ENCODE measurements at places on chromosomes 7 and 10.

DNA sequence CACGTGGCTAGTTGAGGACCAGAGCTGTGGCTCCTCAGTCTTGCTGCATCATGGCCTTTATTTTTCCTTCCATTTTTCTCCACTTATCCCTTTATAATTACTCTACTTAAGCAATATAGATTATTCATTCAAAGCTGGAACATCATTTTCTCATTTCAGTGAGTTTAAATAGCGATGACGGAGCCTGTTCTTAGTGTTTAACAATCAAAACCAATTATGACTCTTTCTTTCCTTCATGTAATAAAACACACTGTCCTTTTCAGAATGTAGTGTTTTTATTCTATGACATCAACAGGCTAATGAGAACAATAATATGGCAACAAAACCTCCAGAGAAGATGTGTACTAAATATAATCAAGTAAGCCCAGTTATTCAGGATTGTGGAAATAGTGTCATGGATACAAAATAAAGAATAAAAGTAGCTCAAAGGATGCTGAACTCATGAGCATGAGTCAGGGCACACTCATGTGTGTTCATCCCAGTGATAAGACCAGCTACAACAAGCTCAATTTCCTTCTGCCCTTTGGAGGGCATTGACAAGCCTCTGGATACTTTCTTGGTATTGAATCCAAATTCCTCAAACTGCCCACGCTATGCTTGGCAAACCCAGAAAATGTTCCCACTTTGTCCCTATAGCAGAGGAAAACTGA, 188.4 kb downstream of the CYP26A1 start:
- DNase-seq, result no peak

GRCh38 chr10:99656199-99657064, 2.9 kb upstream of the ENTPD7 start:
- no peak for DNase-seq

GRCh38 chr7:56127241-56127975, 11.2 kb upstream of the NUPR2 start:
- DNase-seq, result no peak

- no peak for DNase-seq
Observed at GRCh38 chr7:135828604-135829003, 80.0 kb upstream of the FAM180A start.

GRCh38 chr10:86233131-86233530, 133.5 kb downstream of the GRID1 start:
- no peak for DNase-seq

All from anterior cingulate cortex (tissue), 58 donors.